ENCODE measurements at places on chromosomes 2 and 18. TPM values are rescaled to one million over a fixed set of nuclear protein-coding genes. Genes with fewer than 3 reads are reported as not detected.
A peak's percentile ranks its signal among the peaks of the same experiment; 100 is the strongest.

GRCh38 chr2:8636041-8636491, 45.8 kb upstream of the ID2 start:
- DNase-seq, result no peak

DNA sequence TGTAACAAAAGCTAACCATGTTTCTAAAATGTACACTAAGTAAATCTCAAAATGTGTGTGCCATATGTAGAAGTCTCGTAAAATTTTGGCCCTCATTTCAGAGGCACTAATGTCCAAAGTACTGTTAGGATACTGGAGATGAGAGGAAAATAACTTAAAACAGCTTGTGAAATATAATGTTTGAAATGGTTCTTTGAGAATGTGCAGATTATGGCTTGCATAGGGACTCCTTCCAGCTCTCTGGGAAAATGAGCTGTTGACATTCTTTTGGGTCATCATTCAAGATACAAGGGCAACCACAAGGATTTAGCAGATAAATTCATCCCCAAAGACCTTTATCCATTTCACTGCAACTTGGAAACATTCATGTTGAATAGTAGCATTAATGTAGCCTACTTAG, 38.1 kb upstream of the OTX1 start:
- no peak for DNase-seq

- DNase-seq, result no peak
These were observed 270.6 kb downstream of the C1D start for GRCh38 chr2:67792191-67792590.

DNA sequence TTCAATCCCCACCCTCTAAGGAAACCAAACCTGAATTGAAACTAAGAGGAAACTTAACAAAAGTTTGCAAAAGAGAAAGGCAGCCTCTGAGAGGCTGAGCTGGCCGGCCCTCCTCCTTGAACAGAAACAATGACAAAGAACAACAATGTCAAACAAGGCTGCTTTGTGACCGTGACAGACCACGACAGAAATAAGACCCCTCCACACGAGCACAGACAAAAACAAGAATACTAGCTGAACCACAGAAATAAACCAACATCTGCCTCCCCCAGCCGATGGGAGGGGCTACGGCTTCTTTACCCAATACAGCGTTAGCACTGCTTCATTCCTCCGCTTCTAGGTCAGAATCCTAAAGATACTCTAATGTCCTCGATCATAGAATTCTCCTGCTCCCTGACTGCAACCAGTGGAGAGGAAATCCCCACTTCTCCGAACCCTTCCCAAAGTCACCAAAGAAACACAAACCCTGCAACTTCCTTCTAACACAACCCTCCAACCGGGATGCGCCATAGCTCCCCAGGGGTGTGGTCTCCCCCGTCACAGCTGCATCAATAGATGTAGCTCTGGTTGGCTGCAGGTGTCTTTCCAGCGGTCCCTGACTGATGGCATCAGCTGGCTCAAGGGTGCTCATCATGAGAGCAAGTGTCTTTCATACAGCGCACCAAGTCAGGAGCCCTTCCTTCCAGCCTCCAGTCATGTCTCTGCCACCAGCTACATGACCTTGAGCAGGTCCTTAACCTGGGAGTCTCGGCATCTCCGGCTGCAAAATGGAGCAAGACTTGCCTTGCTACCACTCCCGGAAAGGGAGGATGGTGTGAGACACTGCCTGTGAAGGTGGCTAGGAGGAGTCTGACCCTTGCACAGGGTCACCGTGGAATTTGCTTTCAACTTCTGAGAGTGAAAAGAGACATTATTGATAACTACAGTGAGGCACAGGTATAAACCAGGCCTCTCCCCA, 198.6 kb downstream of the HAUS1 start:
- no peak for DNase-seq

PDE1A gene
- total RNA-seq, result not detected

DNA sequence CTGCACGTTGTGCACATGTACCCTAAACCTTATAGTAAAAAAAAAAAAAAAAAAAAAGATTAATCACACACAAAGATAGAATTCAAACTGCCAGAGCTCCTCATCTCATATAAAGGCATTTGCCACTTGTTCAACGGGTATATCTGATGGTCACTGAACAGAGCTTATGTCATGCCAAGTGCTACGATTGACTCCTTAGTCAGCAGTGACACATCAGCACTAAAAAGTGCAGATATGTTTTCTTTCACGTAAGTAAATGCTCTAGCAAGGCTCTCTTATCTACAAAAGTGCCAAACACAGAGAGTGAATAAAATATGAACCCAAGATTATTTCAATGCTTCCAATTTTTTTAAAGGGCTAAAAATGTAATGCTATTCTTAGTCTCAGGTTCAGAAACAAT, 1.1 kb downstream of the LMAN1 start:
- peak; percentile 22 for DNase-seq

C18orf54 gene
- total RNA-seq, result 4.4 TPM

GRCh38 chr18:79610461-79611039, 69.1 kb upstream of the CTDP1 start:
- DNase-seq, result no peak

DNA sequence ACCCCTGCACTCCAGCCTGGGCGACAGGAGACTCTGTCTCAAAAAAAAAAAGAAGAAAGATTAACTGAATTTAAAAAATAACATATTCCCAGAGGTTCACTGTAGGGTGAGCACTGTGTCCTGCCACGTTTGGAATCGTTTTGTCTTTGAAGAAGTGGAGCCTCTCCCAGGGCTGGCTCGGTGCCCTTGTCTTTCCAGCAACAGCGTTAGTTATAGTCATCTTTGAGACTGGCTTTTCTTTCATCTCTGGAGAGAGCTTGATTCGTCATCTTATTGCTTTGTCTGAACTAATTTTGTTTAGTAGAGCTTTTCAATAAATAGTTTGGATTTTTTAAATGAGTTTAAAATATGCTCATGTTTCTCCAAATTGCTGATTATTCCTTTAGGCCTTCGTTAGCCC, 50.5 kb downstream of the IMPA2 start:
- no peak for DNase-seq
